ENCODE measurements at places on chromosomes 6 and 20. TPM values are rescaled to one million over a fixed set of nuclear protein-coding genes. Genes with fewer than 3 reads are reported as not detected.
A peak's percentile ranks its signal among the peaks of the same experiment; 100 is the strongest.

- no peak for DNase-seq
These were observed 11.7 kb downstream of the OSER1 start for GRCh38 chr20:44198872-44199271.

DNA sequence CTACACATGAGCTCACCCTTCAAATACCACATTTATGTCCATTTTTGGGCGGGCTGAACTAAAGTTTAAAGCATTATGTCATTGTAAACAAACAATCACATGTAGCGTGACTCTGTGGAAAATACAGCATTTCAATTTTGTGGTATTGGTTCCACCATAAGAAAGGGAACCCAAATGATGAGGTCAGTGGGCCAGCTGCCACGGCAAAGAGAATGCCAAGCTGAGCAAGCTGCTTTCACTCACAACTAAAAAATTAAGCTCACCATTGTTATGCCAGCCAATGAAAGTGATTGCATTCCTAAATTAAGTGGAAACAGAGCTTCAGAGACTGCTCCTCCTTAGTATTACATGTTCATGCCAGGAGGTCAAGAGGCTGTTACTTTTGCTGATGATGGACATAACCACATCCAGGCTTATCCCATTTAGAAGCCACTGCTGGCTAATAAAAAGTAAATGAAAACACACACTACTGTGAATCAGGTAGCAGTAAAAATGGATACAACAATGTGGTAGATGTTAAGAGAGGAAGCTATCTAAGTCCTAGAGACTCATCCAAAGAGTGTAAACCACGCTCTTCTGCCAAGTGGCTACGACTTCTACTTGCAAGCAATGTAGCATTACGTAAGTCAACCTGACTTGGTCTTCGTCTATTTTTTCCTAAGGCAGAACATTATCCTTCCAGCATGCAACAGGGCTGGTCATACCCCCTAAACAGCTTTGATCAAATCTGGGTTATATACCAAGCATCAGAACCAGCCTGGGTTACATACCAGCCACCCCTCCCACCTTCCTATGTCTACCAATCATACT is 164.8 kb downstream of the BACH2 start:
- no peak for DNase-seq

- no peak for DNase-seq
These were observed 96.0 kb downstream of the ADTRP start for GRCh38 chr6:11682561-11682975.

GRCh38 chr6:36786055-36786675 is 53.1 kb downstream of the CPNE5 start:
- DNase-seq: no peak

- DNase-seq: no peak
These were observed 100.4 kb downstream of the AFG1L start for GRCh38 chr6:108395297-108395696.

GRCh38 chr6:108851756-108852155 is 3.5 kb downstream of the ARMC2 start:
- DNase-seq: no peak

DNA sequence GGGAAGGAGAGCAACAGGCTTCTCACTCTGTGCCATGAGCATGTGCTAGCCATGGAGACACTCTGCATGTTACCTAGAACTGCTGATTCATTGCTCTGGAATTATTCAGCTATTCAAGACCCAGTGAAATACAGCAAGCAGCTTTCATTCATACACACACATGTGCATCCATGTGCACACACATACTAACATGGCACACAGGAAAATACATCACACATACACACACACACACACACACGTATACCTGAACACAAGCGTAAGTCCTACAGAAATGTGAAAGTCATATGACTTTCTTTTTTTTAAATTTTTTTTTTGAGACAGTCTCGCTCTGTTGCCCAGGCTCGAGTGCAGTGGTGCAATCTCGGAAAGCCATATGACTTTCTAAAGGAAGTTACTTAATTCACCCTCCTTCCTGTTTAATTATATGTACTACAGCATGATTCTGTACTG is 108.2 kb upstream of the NFATC2 start:
- no peak for DNase-seq

- DNase-seq: no peak
These were observed 35.4 kb downstream of the FBXO9 start for GRCh38 chr6:53100561-53100960.

DNA sequence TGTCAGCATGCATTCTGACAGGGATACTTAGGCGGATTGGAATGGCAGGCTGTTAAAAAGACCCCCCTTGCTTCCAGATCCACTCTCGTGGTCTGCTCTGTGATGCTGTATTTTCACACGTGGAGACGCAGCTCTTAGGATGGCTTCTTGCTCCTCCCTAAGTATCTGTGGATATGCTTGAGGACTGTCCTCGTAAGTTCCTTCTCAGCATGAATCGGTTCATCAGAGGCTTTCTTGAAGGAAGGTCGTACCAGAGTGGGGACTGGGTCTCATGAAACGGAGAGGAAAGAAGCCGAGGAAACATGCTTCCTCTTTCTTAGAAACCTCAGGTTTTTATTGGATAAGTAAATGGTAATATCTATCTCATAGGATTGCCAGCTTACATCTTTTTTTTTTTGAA is 220.4 kb downstream of the FARS2 start:
- DNase-seq: no peak

- DNase-seq: peak; percentile 92
These were observed 40.5 kb upstream of the OSTM1 start for GRCh38 chr6:108114841-108115597.

DNA sequence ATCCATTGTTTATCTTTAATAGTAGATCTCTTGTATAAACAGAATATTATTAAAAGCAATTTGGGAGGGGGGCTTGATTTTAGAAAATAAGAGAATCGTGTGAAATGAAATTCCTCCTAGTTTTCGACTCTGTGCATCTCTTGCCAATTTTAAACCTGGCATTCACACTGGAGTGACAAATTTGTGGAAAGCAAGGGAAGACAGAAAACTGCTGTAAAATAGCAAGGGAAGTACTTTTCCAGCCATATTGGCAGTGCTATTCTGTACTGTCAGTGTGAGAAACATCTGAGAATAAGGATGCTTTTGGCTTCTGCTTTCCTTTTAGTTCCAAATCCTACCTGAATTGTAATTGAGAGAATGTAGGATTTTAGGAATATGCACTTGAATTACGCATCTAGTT is 40.2 kb downstream of the TOP1 start:
- no peak for DNase-seq

- DNase-seq: peak; percentile 26
These were observed 77.9 kb downstream of the TNFAIP3 start for GRCh38 chr6:137944793-137945498.

GRCh38 chr6:159890792-159891191 is at the start of gene MAS1:
MAS1 (plus strand) TSS chr6:159890988; CDS start chr6:159906956, 15,968 bp downstream.
- no peak for DNase-seq

GRCh38 chr6:18022398-18023231 is 35.2 kb upstream of the KIF13A start:
- DNase-seq: no peak

- DNase-seq: no peak
These were observed 49.9 kb upstream of the COL21A1 start for GRCh38 chr6:56297022-56297989.

DNA sequence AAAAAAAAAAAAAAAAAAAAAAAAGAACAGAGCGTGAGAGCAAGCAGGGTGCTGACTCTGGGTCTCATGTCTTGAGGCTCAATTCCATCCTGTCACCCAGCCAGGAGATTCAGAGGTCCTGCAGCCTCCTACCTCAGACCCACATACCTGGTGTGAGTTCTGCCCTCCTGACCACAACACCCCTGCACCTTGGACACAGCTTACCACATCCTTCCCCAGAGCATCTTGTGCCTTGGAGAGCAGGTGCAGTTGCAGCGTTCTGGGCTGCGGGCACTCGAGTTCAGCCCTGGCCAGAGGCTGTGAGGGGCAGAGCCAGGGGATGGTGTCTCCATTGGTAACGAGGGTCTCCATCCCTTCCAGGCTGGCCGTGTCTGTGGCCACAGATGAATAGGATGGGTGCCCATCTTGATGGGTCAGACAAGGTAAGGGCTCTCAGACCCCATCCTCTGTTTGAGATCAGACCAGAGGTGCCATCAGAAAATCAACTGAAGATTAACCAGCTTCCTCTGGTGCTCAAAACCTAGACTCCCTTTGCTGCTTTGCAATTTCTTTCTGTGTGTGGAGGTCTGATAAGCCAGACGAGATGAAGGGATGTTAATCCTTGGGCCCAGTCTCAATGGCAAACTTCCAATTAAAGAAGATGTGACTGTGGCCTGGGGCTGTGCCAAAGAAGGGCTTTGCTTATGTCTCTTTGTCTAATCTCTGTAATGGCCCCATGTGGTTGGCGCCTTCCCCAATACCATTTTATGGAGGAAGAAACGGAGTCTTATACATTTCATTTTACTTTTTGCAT is 14.7 kb upstream of the ZNF831 start:
- no peak for DNase-seq

DNA sequence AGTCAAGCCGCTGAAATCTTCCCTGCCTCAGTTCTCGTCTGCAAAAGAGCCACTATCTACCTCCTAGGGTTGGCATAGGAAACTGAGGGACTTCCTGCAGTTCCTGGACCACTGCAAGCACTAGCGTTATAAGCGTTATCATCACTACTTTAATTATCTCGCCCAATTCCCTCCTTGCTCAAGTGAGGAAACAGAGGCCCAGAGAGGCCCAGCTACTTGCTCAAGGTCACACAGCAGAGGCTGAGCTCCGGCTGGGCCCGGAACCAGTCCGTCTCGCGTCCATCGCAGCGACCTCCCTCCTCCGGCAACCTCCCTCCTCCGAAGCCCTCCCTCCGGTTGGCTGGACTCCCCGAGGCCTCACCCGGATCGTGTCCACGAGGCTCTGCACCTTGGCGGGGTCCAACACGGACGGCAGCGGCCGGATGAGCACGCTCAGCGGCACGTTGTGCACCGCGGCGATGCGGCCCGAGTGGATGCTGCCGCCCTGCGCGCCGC is 338 bp downstream of the SRXN1 start:
- DNase-seq: no peak

- DNase-seq: no peak
These were observed 243.8 kb upstream of the PMEPA1 start for GRCh38 chr20:57953638-57954037.

- DNase-seq: no peak
These were observed 601.9 kb downstream of the HTR1B start for GRCh38 chr6:76861403-76861802.

DNA sequence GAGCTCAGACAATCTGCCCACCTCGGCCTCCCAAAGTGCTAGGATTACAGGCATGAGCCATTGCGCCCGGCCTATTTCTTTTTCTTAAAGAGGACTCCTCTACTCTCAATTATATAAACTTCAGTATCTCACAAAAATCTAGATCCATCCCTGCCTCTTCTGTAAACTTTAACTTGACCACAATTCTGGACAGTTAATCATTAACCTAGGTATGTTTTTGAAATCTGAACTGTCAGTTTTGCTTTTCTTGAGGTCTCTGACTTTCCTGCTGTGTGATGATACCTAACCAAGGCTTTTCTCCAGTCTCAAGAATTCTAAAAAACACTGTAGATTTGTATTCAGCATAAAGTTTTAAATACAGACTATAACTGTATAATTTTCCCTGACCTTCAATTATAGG is 388.2 kb upstream of the SYNCRIP start:
- DNase-seq: no peak

DNA sequence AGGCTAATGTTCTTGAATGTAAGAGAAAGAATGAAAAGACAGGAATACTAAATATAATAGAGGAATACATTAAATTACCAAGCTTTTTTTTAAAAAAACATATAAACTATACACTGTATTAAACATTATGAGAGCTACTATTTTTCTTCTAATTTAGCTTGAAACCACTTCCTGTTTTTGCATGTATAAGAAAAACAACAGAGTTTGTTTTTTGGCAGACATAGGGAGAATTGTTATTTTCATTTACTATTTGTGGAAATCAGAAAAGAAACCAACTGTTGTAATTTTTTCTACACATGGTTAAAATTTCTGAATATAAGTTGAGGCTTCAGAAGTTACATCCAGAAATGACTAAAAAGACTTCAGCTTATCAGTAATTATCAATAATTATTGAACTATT is 991.8 kb upstream of the GJE1 start:
- no peak for DNase-seq

DNA sequence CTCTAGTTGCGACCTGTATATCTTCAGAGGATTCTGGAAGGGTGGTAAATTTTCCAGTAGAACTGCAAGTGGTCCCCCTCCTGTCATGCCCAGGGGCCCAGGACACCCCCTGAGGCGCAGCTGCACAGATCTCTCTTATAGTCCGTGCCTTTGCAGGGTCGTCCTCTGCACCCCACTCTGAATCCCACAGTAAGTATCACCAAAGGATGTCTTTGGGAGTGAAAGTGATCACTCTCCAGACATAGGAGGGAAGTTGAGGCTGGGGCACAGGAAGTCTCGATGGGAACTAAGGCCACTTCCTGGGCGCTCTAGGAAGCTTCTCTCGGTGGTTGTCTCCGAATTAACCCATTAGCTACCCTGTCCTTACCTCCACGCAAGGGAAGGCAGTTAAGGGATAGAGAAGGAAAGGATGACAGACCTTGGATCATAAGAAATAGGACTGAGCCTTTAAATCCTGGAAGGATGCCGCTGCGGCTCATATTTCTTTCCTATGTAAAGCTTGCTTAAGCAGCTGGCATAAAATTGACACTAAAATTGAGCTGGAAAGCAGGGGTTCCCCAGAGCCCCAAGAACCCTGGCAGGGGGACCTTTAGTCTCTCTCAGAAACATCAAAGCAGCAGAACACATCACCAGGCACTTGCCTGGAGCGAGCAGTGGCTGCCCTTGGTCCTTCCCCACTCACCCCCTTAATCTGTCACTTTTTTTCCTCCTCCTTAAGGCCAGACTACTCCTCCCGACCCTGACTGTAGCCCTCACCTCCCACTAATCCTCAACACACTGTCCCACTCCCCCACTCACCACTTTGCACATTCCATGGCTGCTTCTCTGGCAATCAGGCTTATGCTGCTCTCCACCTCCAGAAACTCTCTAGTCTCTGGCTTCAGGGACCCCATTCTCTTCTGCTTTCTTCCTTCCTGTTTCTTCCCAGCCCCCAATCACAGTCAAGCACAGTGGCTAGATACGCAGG is at the start of gene ZKSCAN4:
TSS of gene ZKSCAN4 (minus strand) at position 261 of the 967 bp plus-strand sequence. CDS start 289 bp downstream, outside the sequence.
- peak; percentile 87 for DNase-seq

Gene C6orf132
- polyA plus RNA-seq: 3.8 TPM

Gene FAM162B
- 73.9 TPM for polyA plus RNA-seq

Gene SIRPB1
- 0.70 TPM for polyA plus RNA-seq

Gene IMPG1
- polyA plus RNA-seq: 1.4 TPM

Gene PDE10A
- 9.5 TPM for polyA plus RNA-seq

Gene BCAS4
- polyA plus RNA-seq: 6.7 TPM

Gene NELFCD
- 116 TPM for polyA plus RNA-seq

Gene MUC21
- polyA plus RNA-seq: not detected

Gene B3GAT2
- 2.5 TPM for polyA plus RNA-seq

Gene TBX18
- 0.36 TPM for polyA plus RNA-seq
